AG08395 (cell line): ENCODE measurements at places on chromosomes 13 and 19.

DNA sequence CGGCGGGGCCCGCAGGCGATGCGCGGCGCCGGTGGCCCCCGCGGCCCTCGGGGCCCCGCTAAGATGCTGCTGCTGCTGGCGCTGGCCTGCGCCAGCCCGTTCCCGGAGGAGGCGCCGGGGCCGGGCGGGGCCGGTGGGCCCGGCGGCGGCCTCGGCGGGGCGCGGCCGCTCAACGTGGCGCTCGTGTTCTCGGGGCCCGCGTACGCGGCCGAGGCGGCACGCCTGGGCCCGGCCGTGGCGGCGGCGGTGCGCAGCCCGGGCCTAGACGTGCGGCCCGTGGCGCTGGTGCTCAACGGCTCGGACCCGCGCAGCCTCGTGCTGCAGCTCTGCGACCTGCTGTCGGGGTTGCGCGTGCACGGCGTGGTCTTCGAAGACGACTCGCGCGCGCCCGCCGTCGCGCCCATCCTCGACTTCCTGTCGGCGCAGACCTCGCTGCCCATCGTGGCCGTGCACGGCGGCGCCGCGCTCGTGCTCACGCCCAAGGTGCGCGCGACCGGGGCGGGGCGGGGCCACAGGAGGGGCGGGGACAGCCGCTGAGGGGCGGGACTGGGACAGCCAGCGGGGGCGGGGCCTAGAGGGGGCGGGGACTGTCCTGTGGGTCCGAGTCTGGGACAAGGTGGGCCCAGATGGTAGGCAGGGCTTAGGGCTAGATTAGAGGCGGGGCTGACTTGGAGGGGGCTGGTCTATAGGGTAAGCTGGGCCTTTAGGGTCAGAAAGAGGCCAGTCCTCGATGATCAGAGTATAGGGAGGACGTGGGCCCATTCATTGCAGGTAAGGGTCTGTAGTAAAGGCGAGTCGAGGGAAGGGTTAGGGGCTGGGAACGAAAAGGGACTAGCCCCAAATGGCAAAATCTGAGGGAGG lies 5.1 kb downstream of the GRIN2D start:
- peak; percentile 75 for DNase-seq

DNA sequence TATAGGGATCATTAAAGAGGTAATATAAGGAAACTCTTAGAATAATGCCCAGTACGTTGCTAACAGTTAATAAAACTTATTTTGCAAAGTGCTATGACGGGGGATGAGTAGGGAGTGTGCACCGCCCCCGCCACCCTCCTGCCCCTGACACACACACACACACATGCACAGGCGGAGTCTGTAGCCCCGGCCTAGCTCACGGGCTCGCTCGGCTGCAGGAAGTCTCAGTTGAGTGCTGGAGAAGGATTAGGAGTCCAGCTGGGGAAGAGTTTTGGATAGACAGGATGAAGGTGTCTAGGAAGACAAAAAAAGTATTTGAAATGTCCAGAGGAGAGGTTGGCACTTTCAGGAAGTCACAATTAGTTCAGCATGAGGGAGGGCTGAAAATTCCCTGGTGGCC lies 21.5 kb downstream of the GSX1 start:
- DNase-seq: no peak

GRCh38 chr13:24050796-24051715 lies 109.5 kb upstream of the SPATA13 start:
- DNase-seq: no peak

- DNase-seq: peak; percentile 32
Measured at GRCh38 chr19:51783372-51783771, 11.6 kb upstream of the FPR3 start.
